ENCODE measurements at places on chromosomes 7 and 10.

DNA sequence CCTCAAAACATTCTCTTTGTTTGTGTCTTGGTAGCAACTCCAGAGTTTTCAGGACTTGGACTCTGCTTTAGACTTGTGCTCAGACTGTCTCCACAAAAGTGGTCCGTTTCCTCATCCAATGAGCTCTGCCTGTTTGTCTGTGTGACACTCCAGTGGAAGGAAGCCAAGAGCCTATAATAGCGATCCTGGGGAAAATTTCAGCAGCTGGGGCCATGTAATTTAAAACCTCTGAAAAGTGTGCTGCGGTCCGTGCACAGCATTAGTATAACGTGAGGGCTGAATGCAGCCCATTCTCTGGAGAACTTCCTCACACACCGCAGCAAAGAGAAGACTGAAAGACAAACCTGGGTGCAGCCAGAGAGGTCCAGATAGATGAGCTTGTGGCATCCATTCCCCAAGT, at the start of gene LRRC17:
Gene LRRC17, plus strand, starts transcription at position 259 of the 400 bp plus-strand sequence. CDS start 20,914 bp downstream, outside the sequence.
- DNase-seq: no peak

- no peak for DNase-seq
Observed at GRCh38 chr7:83976302-83976701, 218.3 kb downstream of the SEMA3A start.

DNA sequence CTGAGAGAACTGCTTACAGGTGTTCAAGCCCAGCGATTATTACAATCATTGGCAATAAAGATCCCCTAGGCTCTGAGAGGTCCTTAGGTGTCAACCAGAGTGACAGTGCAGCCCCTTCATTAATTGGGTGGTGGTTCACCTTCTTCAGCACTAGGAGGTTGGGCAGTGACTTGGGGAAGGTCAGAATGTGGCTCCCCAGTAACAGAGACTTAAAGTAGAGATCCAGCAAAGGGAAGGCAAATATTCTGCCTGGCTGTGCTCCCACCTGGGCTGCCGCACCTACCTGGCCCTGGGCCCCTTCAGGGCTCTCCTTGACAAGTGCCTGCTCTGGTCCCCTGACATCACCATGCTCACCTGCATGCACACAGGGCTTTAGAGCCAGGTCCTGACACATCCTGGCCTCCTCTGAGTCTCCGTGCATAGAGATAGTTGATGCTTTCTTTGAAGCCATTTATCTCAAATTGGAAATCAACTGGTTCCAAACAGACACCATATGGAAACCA, 1.9 kb downstream of the CLRN3 start:
- DNase-seq: no peak

GRCh38 chr10:91380873-91381256, 29.3 kb upstream of the HECTD2 start:
- no peak for DNase-seq

- DNase-seq: no peak
Observed at GRCh38 chr7:154994996-154995395, 7.9 kb downstream of the PAXIP1 start.
